ENCODE measurements at places on chromosomes 11 and 22.

- no peak for DNase-seq
Observed at GRCh38 chr11:131792243-131792642, 421.8 kb downstream of the NTM start.

DNA sequence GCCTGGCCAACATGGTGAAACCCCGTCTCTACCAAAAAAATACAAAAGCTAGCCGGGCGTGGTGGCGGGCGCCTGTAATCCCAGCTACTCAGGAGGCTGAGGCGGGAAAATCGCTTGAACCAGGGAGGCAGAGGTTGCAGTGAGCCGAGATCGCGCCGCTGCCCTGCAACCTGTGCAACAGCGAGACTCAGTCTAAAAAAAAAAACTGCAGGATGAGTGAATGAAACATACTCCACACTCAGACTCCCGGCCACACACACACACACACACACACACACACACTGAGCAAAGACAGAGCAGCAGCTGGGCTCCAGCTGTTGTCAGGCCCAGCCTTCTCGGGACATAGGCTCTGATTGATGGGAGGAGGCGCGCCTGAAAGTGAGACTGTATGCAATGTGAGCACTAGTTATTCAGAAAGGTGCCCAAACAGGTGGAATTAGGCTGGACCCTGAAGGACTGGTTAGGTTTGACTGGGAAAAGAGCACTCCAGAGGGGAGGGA is 1.5 kb upstream of the PLEKHA7 start:
- DNase-seq, result no peak

DNA sequence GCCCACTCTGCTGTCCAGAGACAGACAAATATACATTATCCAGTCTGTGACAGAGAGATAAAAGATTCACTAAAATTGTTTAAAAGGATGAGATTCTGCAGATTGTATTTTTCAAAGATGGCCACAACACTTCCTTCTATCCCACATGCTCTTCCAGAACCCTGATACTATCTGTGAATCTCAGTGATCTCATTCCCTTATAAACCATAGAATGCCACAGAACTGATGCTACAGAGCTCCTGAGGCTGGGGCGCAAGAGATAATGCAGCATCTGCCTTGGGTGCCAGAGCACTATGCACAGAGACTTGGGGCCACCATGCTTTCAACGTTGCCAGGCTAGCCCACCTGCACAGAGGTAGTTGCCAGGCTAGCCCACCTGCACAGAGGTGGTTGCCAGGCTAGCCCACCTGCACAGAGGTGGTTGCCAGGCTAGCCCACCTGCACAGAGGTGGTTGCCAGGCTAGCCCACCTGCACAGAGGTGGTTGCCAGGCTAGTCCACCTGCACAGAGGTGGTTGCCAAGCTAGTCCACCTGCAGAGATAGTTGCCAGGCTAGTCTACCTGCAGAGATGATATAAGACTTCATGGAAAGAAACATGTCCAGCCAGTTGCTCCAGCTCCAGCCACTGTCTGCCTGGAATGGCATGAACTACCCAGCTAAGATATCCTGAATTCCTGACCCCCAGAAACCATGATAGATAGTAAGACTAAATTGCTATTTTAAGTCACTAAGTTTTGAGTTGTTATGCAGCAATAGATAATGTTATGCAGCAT is 17.6 kb upstream of the SEPTIN5 start:
- no peak for DNase-seq

- DNase-seq, result no peak
Observed at GRCh38 chr22:50672471-50673230, at the start of gene SHANK3. TSS of gene SHANK3 (plus strand) at chr22:50672823.

- no peak for DNase-seq
Observed at GRCh38 chr11:61895718-61896059, 4.3 kb upstream of the FADS3 start.

GRCh38 chr11:124884340-124884739 is 13.3 kb downstream of the ROBO4 start:
- no peak for DNase-seq

GRCh38 chr11:125569915-125570621 is 791 bp downstream of the EI24 start:
- peak; percentile 8 for DNase-seq

DNA sequence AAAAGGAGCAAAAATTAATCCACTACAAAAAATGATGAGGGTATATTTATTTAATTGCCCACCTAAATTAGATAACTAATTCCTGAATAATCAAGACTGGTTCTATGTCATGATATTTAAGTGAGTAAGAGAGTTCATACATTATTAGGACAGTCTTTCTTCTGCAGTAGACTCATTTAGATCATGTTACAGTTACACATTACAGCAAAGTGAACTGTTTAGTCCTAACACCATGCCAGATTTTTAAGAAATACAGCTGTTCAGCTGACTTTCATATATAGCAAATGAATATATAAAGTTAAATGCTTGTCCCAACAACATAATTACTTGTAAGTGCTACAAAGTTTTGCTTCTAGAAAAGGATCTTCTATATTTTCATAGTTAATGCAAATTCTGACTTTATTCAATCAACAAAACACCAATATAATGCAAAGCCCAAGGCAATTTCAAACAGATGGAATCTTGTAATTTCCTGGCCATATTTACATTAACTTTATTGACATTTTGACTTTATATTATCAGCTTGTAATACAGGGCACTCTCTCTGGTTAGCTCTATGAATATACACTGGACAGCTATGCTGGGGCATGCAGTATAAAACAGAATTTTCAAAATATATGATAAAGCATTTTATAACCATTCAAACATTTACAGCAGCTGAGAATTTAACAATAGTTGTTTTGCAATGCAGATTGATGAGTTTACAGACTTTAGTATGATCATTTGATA is 45.7 kb upstream of the TP53AIP1 start:
- DNase-seq, result no peak

DNA sequence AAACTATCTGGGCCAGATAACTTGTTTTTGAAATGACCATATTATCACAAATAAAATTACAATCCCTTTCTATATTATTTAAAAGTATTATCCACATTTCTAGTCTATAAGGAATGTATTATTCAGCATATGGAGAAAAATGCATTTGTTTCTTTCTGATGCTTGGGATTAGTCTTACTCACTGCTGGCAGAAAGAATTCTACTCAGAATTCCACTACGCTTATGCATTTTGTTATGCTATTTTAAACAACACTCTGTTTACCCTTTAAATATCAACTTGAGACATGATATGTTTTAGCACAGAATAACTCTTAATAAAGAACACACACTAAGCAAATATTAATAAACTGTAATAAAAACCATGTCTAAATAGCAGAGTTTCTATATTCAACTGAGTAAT is 77.6 kb upstream of the ANO3 start:
- DNase-seq, result no peak

- no peak for DNase-seq
Observed at GRCh38 chr22:34969001-34969790, 96.8 kb upstream of the ISX start.

GRCh38 chr11:10663365-10663764 is 30.2 kb downstream of the IRAG1 start:
- no peak for DNase-seq

DNA sequence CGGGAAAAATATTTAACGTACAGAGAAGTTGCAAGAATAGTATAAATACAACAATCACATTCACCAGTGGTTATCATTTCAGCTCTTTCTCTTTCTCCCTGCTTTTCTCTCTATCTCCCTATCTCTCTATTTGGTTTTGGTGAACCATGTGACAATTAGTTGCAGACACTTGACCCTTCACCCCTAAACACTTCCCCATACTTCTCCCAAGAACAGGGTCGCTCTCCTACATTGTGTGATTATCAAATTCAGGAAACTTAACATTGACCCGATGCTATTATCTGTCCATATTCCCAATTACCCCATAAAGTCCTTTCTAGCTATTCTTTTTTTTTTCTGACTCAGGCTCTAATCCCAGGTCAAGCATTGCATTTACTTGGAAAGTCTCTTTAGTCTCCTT is 4.8 kb upstream of the CYB5R3 start:
- no peak for DNase-seq

GRCh38 chr22:27163162-27164137 is 506.1 kb downstream of the MIAT start:
- DNase-seq, result no peak

GRCh38 chr22:20783844-20784723 is 10.2 kb downstream of the SERPIND1 start:
- peak; percentile 52 for DNase-seq

GRCh38 chr11:102950622-102951081 is 4.9 kb downstream of the MMP13 start:
- DNase-seq, result no peak

DNA sequence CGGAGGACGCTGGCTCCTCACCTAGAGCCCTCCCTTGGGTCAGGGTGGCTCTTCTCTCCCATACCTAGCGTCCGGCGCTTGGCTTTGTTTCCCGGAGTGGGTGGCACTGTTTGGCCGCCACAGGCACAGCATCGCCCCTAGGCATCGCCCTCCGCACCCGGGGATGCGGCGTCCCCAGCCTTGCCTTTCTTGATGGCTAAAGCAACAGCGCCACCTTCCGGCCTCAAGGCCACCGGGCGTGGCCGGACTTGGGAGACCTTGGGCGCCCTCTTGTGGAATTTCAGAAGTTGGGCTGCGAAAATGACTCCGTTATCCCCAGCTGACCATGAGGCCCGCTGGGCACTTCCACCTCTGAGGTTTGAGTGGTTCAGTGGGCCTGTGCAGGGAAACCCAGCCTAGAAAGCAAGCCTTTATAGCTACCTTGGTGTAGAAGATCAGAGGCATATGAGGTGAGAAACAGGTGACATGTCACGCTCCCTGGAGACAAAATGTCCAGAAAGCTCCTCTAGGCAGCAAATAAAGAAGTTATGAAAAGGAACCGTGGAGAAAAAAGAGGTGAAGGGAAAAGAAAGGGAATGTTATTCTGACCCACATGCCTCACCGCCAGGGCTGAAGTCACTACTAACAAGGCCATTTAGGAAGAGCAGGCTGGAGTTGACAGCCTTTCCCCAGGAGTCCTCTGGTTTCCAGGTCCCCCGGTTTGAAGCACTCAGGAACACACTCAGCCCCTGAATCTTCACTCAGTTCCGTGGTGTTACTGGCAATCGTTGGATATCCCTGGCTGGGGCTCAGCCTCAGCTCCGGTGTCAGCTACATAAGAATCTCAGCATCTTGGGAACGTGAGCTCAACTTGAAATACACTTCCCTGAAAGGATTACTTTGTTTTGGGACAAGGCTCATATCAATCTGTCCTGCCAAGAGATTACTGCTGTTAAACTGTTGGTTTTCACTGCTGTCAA is 54.1 kb downstream of the SNX19 start:
- DNase-seq, result peak; percentile 73

GRCh38 chr22:38565441-38565840 is 4.5 kb downstream of the DMC1 start:
- DNase-seq, result no peak

- DNase-seq, result no peak
Observed at GRCh38 chr11:43554148-43554473, 126.4 kb upstream of the HSD17B12 start.

DNA sequence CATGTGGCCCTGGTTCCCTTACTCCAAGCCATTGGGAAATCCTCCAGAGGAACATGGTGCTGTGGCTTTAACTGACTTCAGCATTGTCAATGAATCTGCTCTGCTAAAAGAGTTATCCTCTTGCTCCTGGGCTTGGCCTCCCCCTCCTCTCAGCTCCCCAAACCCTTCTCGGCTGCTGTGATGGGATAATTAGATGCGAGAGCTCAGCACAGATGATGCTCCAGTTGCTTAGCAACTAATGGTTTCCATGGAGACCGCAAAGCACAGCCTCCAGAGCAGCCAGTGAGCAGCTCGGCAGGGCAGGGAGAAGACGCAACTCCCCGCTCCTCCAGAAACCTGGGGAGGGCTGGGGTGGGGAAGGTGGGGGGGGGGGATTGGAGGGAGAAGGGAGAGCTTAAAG is 2.8 kb upstream of the UPK2 start:
- peak; percentile 25 for DNase-seq

GRCh38 chr11:47171856-47172255 is 4.8 kb downstream of the ARFGAP2 start:
- DNase-seq, result no peak

GRCh38 chr11:126630893-126631798 is 275.7 kb downstream of the ST3GAL4 start:
- no peak for DNase-seq

DNA sequence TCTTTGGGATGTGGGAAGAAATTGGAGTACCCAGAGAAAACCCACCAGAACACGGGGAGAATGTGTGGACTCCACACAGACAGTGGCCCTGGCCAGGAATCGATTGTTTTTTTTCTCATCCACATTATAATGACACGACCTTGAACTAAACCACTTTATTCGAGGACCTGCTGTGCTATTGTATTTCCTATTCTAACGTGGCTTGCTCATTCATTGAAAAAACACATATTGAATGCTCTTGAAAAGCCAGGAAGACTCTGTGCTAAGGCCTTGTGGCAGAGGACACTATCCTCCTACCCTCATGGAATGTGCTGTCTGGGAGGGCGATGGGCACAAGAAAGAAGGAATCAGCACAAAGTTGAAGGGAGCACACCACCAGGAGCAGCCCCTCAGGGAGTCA is 9.1 kb upstream of the SREBF2 start:
- no peak for DNase-seq

GRCh38 chr22:31036671-31037550 is 44.2 kb upstream of the SMTN start:
- DNase-seq, result no peak

DNA sequence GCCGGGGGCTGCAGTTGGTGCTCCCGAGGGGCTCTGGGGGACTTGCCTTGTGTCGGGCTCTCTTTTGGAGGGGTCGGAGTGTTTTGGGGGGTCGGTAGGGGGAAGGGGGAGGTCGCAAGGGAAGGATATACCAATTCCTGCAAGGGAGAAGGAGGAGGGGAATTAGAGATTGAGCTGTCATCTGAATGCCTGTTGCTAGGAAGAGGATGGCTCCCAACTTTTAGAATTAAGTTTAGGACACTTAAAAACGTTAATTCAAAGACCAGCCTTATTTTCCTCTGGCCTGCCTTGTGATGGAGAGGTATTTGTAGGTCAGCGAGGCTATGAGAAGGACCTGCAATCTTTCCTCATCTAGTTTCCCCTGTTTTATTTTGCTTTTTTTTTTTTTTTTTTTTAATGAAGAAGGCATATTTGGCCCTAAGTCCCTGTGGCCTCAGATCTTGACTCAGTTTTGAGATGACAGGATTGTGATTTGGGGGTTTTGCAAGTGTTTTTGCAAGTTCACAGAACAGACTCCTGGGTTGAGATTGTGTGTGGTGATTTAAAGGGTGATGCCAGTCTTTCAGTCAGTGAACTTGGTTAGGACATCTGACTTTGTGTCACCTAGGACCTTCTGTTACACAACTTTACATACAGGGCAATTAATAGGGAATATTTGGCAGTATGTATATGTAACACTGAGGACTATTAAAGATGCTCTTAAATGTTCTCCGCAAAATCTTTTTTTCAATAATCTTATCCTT is 672 bp downstream of the TMEM135 start:
- no peak for DNase-seq

DNA sequence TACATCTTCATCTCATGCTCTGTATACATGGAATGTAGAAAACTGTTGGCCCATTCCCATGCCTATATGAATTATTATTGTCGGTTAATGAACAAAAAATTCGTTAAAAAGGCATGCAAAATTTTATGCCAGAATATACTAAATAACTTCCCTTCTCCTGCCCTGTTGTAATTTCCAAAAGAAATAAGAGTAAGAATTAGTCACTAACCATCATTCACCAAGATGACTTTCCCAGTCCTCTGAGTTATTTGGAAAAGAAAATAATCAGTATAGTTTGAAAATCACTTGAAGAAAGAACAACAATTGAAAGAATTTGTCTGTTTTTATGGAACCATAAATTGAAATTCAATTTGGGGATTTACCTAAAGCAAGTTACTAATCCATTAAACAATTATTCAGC is 1149.1 kb upstream of the RAG2 start:
- DNase-seq, result peak; percentile 44

All from astrocyte (in vitro differentiated cells and primary cell).